ENCODE measurements at places on chromosomes 5 and 9.
A peak's percentile ranks its signal among the peaks of the same experiment; 100 is the strongest.

DNA sequence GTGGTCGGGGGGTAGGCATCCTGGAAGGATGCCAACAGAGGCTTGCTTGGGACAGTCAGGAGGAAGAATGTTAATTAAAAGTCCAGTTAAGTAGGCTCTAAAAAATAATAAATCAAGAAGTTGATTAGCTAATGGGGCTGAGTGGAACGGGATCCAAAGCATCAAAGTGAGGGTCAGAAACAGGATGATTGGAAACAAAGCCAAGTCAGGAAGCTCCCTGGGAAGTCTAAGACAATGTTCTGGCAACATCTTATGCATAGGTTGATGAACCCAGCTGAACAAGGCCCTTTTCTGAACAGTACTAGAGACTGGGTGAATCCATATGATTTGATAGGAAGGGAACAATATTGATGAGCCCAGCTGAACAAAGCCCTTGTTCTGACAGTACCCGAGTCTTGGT lies 50.2 kb upstream of the STARD4 start:
- no peak for DNase-seq

GRCh38 chr9:82604947-82605656 lies 457.8 kb downstream of the RASEF start:
- DNase-seq: no peak

- peak; percentile 56 for DNase-seq
These were observed 148.2 kb downstream of the GIN1 start for GRCh38 chr5:102971676-102972293.

- DNase-seq: no peak
These were observed 282.0 kb upstream of the ACTBL2 start for GRCh38 chr5:57764479-57765089.

DNA sequence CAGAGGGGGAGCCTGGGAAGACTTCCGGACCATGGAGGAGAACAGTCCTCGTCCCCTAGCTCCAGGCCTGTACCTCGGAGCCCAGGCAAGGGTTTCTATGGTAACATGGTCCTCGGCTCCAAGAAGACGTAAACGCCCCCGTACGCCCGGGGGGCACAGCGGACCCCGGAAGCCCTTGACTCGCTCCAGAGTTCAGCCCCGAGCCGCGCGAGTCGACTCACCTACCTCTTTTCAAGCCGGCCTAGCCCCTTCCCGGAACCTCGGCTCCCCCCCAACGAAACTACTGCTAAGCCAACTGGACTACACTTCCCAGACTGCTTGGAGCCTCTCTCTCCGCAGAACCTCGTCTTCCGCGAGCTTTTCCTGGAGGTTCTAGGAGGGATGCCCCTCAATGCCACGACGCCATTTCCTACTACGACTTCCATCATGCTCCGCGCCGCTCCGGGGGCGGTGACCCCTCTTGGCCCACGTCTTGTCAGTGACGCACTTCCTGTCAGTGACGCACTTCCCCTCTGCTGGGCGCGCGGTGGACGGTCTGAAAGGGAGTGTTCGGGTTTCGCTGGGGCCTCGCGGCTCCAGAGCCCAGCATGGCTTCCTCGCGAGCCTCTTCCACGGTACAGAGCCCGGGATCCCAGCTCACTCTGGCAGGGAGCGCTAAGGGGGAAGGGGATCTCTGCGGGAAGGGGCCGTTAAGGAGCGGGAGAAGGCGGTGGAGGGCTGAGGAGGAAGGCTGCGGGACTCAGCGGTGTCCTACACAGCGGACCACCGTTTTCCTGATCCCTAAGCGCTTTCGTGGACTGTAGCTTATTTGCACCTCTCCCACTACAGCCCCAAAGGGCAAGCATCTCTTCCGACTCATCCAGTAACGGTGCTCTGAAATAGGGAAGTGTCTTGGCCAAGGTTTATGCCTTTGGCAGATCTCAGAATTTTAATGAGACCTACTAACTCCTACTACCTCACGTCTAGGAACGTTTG lies at the start of the genes CDC26 and PRPF4:
TSS of gene CDC26 (minus strand) at position 416 of the 975 bp plus-strand sequence. CDS start 3,065 bp downstream, outside the sequence.
TSS of gene PRPF4 (plus strand) at position 502 of the 975 bp plus-strand sequence. CDS start at position 588, 86 bp downstream.
- peak; percentile 99 for DNase-seq

GRCh38 chr5:173800340-173800739 lies 87.8 kb upstream of the CPEB4 start:
- DNase-seq: no peak

DNA sequence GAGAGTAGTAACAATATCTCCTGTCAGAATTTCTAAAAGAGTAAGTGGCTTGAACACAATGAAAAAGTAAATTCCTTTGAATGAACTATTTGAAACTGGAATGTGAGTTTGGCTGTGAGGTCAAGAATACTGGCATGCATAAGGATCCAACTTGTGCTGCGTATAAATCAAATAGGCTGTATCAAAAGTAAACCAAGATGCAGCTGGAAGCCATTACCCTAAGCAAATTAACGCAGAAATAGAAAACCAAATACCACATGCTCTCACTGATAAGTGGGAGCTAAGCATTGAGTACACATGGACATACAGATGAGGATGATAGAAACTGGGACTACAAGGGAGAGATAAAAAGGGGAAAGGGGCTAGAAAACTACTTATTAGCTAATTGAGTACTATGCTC lies 24.0 kb upstream of the SRFBP1 start:
- DNase-seq: no peak

- no peak for DNase-seq
These were observed 34.5 kb upstream of the SAP30L start for GRCh38 chr5:154411338-154411737.

DNA sequence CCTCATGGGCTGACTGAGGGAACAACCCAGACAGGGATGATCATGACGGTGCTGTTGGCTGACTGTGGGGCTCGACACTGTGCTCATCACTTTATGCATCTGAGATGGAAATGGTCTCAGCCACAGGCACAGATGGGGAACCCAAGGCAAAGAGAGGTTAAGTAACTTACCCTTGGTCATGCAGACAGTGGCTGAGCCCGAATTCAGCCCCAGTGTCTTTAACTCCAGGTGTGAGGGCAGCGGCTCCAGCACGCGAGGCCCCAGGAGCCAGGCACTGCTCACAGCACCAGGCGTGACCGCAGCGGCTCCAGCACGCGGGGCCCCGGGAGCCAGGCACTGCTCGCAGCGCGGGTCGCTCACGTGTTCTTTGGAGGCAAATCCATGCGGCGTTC lies 45.3 kb upstream of the FCN1 start:
- DNase-seq: no peak

DNA sequence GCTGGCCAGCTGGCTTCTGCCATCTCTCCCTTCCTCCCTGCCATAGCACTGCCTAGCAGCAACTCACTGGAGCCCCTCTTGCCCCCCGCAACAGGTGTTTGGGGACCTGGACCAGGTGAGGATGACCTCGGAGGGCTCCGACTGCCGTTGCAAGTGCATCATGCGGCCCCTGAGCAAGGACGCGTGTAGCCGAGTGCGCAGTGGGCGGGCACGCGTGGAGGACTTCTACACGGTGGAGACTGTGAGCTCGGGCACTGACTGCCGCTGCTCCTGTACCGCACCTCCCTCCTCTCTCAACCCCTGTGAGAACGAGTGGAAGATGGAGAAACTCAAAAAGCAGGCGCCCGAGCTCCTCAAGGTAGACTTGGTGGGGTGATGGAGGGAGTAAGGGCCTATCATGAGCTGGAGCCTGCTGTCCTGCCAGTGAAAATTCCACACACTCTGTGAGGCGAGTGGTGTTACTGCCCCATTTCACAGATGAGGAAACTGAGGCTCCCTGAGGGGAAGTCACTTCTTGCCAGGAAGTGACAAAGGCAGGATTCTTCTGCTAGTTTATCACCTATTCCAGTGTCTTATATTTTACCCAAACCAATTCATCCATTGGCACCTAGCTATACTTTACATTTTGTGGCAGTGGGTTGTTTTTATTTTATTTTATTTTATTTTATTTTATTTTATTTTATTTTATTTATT lies 10.1 kb downstream of the OLFML2A start:
- no peak for DNase-seq

- DNase-seq: no peak
These were observed 237.3 kb downstream of the CDH10 start for GRCh38 chr5:24407466-24407865.

DNA sequence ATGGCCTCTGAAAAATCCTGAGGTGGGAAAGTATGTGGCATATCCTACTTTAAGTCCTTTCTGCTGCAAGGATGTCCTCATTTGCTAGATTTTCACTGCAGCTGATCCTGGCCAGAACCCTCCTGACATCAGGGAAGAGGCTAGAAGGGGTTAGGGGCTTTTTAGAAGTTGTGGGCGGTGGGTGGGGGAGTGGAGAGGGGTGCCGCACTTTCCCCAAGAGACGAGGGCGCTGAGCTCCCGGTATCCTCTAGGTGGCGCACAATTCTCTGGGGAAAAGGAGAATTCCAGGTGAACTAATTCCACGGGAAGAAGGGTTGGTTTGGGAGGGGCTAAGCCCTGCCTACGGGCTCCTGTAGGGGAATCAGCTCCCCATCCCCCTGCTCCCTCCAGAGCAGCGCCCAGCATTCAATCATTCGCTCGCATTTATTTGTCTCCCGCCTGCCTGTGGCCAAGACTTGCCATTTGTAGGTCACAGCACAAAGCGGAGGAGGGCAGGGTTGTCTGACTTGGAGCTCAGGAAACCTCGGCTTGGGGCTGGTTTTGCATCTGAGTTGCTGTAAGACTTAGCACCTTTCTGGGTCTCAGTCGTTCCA lies 42.9 kb upstream of the HAND1 start:
- DNase-seq: no peak

DNA sequence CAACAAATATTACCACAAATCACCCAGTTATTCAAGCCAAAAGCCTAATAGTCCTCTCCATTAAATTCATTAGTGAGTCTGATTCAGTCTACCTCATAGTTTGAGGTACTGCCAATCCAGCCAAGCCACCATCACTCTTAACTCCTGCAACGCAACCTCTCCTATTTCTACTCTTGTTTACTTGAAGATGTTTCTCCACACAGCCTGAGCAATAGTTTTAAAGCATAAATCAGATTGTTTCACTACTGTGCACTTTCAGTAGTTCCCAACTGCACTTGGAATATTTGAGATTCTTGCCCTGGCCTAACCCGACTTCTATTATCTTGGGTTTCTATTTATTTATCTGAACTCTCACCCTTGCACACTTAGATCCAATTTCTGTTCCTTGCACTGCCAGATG lies 85.5 kb downstream of the YIPF5 start:
- DNase-seq: no peak

DNA sequence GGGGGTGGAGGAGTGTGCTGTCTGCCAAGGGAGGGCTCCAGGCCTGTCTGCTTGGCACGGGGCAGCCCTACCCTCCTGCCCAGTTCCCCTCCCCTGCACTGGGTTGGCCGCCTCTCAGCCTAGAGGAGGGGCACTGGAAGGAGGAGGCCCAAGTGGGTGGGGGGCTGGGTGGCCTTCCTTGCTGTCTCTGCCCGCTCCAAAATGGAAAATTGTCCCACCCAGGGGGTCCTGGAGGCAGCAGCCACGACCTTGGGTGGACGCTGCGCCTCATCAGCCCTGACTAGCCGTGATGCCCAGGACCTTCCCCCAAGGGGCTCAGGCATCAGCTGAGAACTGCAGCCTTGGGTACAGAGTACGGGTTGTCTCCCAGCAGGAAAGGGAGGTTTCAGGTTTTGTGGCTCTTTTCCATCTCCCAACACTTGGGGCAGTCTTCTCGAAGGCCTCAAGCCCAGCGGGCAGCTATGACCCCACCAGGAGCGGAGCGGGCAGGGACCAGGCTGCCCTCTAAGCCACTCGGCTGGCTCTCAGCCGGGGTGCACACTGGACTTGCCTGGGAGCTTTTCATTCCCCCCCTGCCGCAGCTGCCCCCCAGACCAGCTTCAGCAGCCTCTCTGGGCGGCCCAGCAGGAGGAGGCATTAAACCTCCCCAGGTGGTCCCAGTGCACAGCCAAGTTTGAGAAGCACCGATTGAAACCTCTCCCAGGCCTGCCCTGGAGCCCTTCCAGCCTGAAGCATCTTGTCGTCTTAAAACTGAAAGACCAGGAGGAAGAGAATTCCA lies 20.6 kb downstream of the NTNG2 start:
- DNase-seq: peak; percentile 79

DNA sequence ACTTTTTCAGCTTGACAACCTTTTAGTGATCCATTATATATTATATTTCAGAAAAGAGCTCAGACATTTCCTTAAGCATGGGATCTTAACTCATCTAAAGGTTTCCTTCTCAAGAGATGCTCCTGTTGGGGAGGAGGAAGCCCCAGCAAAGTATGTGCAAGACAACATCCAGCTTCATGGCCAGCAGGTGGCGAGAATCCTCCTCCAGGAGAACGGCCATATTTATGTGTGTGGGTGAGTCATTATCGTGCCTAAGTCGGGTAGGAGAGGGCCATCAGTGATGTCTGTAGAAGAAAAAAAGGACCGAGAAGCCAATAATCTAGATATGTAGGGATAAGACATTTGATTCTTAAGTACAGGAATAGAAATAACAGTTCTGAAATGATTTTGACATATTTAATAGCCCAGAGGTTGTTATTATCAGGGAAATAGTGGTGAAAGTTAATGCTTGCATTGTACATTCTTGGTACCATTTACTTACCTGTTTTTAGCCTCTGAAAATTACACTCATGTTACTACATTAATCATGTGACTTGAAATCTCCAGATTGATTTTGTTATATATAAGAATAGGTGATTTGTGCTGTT lies 28.2 kb downstream of the MTRR start:
- DNase-seq: no peak

DNA sequence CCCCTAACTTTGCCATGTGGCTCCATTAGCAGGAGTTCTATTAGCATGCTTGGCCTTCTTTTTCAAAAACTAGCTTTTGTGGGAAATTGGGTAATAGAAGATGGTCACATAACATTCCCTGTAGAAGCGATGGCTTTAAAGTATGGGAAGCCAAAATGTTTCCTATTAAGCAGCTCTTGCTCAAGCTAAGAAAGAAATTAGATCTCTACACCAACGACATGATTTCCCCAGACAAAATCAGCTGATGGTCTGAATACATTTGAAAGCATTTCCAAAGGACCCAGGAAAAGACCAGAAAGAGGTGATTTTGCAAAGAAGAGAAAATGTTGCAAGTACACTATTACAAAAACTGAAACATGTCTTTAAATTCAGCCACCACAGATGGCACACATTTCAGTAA lies 4.8 kb upstream of the NFIL3 start:
- no peak for DNase-seq

All from Ammon's horn (tissue), 1 donor.